ENCODE measurements at places on chromosomes 7 and 10.

DNA sequence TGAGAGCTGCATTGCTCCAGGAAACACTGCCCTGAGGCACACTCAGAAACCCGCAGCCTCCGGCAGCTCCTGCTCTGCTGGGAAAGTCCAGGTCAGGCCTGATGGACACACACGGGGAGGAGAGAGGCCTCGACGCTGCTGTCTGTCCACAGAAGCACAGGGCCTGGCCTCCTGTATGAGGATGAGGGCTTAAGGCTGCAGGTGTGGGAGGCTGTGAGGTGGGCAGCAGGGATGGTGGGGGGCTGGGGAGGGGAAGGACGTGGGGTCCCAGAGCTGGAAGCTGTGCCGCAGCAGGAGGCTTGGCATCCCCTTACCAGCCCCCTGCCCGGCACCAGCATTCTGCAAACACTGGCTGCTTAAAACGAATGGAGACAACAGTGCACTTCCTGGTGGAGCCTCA is 186.2 kb downstream of the DNAJB6 start:
- no peak for DNase-seq

DNA sequence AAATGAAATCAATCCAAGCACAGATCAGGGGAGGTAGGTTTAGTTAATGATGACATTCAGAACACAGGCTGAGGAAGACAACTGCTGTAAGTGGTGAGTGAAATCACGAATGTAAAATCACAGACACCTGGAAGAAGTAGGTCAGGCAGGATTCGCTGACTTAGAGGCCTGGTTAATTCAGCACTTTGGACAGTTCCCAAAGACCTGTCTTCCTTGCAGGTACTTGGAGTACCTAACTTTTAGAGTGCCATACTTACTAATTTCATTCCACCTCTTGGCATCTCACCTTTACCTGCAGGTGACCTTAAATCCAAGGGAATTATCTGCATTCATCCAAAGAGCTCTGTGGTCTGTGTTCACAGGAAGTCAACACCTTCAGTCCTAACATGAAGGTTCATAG is 822.3 kb downstream of the PHTF2 start:
- no peak for DNase-seq

- no peak for DNase-seq
Measured at GRCh38 chr7:73824986-73825385, 5.8 kb upstream of the CLDN4 start.

GRCh38 chr10:3754727-3755439 is 30.1 kb downstream of the KLF6 start:
- DNase-seq, result peak; percentile 10

GRCh38 chr7:106041140-106041717 is 70.9 kb downstream of the SYPL1 start:
- DNase-seq, result no peak

DNA sequence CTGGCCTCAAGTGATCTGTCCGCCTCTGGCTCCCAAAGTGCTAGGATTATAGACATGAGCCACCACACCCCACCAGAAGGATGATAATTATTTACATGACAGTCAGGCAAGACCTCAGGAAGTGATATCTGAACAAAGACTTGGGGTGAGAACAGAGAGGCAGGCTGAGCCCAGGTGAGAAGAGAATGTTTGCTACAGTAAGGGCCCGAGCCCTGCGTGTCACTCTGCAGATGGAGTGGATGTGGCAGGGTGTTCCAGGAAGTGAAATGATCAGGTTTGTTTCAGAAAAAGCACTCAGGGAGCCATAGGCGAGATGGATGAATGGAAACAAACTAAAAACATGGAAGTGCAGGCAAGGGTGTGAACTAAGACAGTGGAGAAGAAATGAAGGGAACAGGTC is 22.2 kb downstream of the SFMBT2 start:
- no peak for DNase-seq

GRCh38 chr10:128943111-128943510 is 523.9 kb upstream of the MGMT start:
- DNase-seq, result no peak

- DNase-seq, result no peak
Measured at GRCh38 chr10:125878957-125879835, 1.9 kb downstream of the DHX32 start.

DNA sequence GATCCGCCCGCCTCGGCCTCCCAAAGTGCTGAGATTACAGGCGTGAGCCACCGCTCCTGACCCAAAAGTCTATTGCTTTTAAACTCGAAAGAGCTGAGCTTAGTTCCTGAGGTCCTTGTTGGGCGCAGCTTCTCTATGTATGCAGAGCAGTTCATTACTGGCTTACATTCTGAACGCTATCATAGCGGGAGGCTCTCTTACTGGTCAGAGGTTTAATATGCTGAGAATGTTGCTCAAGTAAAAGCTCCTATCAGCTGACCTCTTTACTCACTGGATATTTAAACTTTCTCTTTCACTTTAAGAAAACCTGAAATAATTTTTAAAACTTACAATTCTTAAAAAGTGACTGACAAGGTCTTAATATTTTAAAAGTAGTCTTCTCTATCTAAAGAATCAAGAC is 160.8 kb upstream of the WNT16 start:
- DNase-seq, result no peak

DNA sequence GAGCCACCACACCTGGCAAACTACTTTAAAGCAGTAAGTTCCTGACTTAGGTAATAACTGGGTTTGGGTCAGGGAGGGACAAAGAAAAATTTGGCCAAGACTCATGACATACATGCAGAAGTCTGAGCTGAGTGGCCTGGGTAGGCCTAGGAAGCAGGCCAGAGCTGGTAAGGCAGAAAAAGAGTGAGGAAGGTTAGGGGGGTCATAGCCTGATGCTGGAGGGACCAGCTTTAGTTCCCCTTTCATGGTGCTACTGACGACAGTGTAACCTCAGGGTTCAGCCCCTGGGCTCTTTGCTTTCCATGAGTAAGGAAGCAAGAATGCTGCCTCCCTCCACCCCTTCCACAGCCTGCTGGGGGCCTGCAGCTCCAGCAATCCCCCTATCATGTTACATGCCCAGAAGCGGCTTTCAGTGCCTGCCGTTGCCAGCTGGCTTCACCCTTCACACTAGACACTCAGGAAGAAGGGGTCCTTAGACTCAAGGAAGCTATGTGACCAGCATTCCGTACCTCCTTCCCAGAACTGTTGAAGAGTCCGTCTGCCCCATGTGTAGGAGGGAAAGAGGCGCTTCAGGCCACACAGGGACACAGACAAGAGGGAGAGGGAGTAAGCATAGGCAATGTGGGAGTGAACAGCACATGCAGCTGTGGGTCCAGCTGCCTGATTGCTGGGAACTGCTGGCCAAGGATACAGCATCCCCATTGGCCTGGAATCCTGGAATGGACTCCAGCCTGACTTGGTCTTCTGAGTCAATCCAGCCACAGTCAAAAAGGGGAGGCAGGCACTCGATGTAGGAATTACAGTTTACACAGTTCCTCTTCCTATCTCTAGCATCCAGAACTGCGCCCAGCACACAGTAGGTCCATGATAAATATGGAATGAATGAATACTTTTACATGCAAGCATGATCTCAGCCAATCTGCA is 4.1 kb upstream of the PLAU start:
- no peak for DNase-seq

GRCh38 chr10:62759599-62760175 is 44.8 kb upstream of the ADO start:
- DNase-seq, result no peak

GRCh38 chr7:151520419-151521261 is 945 bp upstream of the RHEB start:
- no peak for DNase-seq

GRCh38 chr7:134710511-134710853 is 63.8 kb downstream of the BPGM start:
- no peak for DNase-seq
